Sciatic nerve (tissue), 2 donors: ENCODE measurements at places on chromosomes 12 and 14. TPM values are rescaled to one million over a fixed set of nuclear protein-coding genes. Genes with fewer than 3 reads are reported as not detected.
A peak's percentile ranks its signal among the peaks of the same experiment; 100 is the strongest.

The PRKD1 gene
- 34.0 TPM for total RNA-seq

The SMAGP gene
- total RNA-seq = 6.2 TPM

The CFAP54 gene
- 1.2 TPM for total RNA-seq

The TAS2R19 gene
- 9.3 TPM for total RNA-seq

DNA sequence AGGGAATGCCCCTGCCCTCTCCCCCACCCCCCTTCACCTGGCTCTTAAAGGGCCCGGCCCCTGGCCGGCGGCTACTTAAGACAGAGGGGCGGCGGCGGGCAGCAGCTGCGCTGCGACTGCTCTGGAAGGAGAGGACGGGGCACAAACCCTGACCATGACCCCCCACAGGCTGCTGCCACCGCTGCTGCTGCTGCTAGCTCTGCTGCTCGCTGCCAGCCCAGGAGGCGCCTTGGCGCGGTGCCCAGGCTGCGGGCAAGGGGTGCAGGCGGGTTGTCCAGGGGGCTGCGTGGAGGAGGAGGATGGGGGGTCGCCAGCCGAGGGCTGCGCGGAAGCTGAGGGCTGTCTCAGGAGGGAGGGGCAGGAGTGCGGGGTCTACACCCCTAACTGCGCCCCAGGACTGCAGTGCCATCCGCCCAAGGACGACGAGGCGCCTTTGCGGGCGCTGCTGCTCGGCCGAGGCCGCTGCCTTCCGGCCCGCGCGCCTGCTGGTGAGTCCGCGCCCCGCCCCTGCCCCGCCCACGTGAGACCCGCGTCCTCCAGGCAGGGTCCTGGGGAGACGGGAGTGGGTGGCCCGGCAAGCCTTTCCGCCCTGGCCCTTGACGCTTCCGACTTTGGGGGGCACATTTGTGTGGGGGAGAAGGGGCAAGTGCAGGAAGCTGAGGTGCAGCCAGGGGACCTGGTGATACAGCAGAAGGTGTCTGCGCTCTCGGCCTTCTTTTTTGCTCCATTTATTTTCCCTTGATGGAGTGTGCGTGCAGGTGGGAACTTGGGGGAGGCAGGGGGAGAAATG is at the start of gene IGFBP6:
TSS of gene IGFBP6 (plus strand) at position 104 of the 790 bp plus-strand sequence. CDS start at position 155, 51 bp downstream.
- peak; percentile 87 for DNase-seq

DNA sequence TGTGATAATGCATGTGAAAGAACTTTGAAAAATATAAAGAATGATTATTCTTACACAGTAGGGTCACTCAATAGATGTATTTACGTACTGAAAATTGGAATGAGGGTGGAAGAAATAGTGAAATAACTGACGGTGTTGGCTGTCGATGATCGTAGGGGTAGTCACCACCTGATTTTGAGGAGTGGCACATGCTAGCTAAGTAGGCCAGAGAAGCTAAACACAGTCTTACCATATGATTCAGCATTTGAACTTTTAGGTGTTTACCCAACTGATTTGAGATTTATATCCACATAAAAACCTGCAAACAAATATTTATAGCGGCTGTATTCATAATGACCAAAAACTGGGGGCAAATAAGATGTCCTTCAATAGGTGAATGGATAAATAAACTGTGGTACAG is 47.6 kb upstream of the HIF1A start:
- DNase-seq = no peak

GRCh38 chr12:52651726-52652261 is at the start of gene KRT2:
Gene KRT2 (minus strand): TSS chr12:52652211. CDS start chr12:52652142, 69 bp downstream.
- no peak for DNase-seq

DNA sequence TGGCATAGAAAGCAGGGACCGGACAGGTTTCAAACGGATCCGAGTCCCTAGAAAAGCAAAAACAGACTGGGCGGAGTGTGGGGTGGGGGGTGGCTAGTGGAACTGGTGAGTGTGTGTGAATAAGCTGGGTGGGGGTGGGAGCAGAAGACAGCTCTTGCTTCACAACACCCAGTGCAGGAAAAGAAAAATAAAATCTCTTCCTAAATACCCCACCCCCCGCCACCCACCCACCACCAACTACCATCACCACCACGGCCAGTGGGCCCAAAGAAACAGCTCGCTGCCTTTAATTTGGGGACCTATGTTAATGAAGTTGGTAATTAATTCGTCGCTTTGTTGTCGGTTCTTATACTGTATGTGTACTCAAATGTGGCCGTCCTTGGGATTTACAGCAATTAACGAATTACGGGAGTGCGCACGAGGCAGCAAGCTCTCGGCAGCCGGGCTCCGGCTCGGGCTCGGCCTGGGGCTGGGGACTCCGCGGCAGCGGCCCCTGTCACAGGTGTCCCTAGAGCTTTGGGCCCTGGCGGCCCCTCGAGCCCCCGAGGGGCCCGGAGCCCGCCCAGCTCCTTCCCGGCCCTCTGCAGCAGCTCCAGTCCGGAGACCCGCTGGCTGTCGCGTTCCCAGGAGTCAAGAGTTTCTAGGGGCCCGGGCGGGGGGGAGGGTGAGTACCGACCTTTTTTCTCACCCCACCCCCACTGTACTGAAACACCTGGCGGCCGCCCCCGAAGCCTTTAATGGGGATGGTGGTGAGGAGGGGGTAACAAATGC is 1.5 kb upstream of the OTX2 start:
- no peak for DNase-seq

DNA sequence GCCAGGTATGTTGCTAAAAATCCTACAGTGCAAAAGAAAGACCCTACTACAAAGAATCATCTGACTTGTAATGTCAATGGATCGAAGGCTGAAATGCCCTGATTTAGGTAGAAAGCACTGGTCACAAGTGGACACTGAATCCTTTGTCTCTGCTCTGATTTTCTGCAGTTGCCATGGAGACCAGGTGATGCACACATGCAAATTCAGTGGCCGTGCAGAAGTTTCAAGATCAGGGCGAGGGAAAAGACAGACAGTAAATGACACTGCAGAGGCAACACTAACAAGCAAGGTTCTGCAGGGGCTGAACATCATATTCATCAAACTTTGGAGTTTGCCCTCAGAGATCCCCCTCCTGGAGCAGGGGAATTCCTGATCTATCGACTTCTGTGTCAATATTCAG is 370.3 kb upstream of the TMEM132C start:
- no peak for DNase-seq

- DNase-seq = no peak
Observed at GRCh38 chr12:111785651-111786050, 18.9 kb downstream of the ALDH2 start.

GRCh38 chr12:42178101-42178500 is 33.4 kb upstream of the GXYLT1 start:
- DNase-seq = no peak
